Activated T-cell treated with anti-CD3 and anti-CD28 coated beads, Interleukin-2, amount 50 U/mL, for 72 hours (primary cell): ENCODE measurements at places on chromosomes 2 and 18. TPM values are rescaled to one million over a fixed set of nuclear protein-coding genes. Genes with fewer than 3 reads are reported as not detected.

GKN2 gene
- not detected for total RNA-seq

TUBA3D gene
- not detected for total RNA-seq

SIX2 gene
- total RNA-seq: not detected

AMER3 gene
- total RNA-seq: not detected

TUBB8B gene
- not detected for total RNA-seq

EFR3B gene
- 0.93 TPM for total RNA-seq

HOXD10 gene
- total RNA-seq: not detected

ANKRD30BL gene
- not detected for total RNA-seq

EMX1 gene
- total RNA-seq: 0.44 TPM

SNORC gene
- 4.0 TPM for total RNA-seq
